ENCODE measurements at places on chromosomes 1 and 21.

- no peak for ATAC-seq
These were observed 741 bp downstream of the DUSP10 start for GRCh38 chr1:221740993-221741702.

DNA sequence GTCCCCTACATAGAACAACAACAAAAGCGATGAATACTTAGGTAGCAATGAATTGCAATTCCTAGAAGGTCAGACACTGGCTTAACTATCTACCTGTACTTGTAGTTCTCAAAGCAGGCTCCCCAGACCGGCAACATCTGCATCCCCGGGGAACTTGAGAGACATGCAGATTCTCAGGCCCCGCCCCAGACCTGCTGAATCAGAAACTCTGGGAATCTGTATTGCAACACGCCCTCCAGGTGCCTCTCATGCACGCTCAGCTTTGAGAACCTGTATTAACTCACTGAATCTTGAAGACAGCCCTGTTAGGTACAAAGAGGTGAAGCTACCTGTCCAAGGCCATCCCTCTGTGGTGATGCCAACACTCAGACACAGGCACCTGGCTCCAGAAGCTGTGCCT lies 128.1 kb downstream of the KAZN start:
- ATAC-seq, result no peak

DNA sequence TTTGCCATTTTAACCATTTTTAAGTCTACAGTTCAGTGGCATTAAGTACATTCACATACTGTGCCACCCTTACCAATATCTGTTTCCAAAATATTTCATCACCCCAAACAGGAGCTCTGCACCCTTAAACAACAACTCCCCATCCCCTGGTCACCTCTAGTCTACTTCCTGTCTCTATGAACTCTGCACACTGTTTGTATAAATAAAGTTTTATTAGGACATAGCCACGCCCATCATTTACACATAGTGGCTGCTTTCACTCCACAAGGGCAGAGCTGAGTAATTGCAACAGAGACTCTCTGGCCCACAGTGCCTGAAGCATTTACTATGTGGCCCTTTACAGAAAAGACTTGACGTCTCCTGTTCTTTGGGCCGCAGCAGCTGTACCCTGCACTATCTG lies 30.1 kb downstream of the KCNAB2 start:
- ATAC-seq, result no peak

DNA sequence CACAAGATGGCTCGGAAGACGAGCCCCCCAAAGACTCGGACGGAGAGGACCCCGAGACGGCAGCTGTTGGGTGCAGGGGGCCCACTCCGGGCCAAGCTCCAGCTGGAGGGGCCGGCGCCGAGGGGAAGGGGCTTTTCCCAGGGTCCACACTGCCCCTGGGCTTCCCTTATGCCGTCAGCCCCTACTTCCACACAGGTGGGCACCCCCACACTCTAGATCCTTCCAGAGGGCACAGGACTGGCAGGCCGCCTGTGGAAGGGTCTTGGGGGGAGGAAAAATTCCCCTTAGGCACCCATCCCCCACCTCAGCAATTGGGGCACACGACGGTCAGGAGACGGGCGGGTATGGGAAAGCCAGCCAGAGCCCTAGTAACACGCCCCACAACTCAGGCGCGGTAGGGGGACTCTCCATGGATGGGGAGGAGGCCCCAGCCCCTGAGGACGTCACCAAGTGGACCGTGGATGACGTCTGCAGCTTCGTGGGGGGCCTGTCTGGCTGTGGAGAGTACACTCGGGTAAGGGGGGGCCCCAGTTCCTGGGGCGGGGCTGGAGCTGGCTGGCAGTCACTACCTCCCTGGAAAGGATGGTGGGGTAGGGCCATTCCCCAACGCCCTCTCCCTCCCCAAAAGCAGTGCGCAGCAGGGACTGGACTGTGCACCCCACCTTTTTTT lies 16.1 kb downstream of the NOC2L start:
- no peak for ATAC-seq

DNA sequence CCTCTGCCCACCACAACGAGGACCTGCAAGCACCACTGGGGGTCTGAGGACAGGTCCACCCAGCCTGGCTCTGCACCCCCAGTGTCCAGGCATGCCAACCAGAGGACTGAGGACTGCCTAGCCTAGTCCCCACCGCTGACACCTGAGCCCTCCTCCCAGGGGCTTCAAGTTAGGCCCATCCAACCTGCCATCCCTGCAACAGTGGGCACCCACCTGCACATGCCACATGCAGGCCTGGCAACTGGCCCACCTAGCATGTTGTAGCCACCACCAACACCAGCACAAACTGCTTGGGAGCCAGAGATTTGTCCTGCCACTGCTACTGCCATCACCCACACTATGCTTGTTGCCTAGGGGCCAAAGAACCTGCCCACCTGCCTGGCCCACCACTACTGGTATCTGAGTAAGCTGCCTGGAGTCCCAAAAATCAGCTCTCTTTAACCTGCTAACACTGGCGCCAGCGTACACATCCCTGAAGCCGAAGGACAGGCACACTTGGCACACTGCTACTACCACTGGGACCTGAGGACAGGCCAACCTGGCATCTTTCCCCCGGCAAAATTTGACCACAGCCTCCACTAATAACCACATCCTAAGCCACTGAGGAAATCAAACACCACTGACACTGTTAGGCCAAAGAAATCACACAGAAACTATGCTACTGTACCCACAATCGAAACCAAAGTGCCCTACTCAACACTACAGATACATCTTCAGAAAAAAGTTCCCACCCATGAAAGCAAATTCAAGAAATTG lies 61.5 kb downstream of the PSMG1 start:
- no peak for ATAC-seq

DNA sequence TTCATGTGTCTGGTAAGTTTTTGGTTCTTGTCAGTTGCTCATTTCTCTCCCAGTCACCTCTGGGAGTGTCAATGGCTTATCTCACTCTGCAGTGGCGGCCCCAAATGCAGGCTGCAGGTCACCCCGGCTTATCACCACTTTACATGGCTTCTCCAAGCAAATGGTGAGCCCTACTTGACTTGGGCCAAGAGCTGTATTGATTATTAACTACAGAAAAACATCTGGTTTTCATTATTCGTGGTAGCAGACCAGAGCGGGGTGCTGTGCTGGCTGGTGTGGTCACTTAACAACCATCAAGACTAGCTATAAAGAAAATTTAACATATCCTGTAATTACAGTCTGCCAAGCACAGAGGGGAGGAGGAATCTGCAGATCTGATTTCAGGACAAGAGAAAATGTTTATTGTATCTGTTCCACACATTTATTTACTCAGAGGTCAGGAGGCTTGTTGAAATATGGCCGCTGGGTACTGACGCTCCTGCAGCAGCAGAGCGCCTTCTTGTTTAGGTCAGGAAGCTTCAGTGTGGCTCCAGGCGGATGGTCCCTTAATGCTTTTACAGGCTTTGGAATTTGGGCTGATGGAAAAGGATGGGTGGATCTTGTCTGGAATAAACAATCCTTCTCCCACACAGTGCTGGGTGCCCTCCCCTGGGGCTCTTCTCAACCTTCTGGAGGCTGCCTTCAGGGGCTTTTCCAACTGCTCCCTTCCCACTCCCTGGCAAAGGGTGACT lies 87.8 kb downstream of the HLX start:
- ATAC-seq, result no peak

- ATAC-seq, result no peak
These were observed 95.3 kb upstream of the ACTRT2 start for GRCh38 chr1:2925918-2926317.

- no peak for ATAC-seq
These were observed 709.4 kb downstream of the MATN1 start for GRCh38 chr1:30014031-30014430.

- ATAC-seq, result no peak
These were observed 404.3 kb downstream of the HLX start for GRCh38 chr1:221283532-221283931.

- no peak for ATAC-seq
These were observed 478.5 kb upstream of the DEPDC1 start for GRCh38 chr1:68975212-68975933.

- ATAC-seq, result no peak
These were observed 11.8 kb downstream of the PAX7 start for GRCh38 chr1:18642278-18643095.

Measured in activated CD4-positive, CD25-positive, alpha-beta regulatory T cell treated with anti-CD3 and anti-CD28 coated beads, Interleukin-2, amount 50 U/mL, for 24 hours (primary cell).